ENCODE measurements at places on chromosomes 11 and 22. TPM values are rescaled to one million over a fixed set of nuclear protein-coding genes. Genes with fewer than 3 reads are reported as not detected.

GRCh38 chr11:11850668-11851067 lies 8.9 kb downstream of the USP47 start:
- no peak for DNase-seq

Gene ASCL3
- not detected for total RNA-seq

GRCh38 chr22:46418827-46419226 lies 83.3 kb downstream of the TRMU start:
- DNase-seq: no peak

Gene PGR
- total RNA-seq: not detected

GRCh38 chr22:25602445-25602844 lies 38.0 kb downstream of the GRK3 start:
- no peak for DNase-seq

- no peak for DNase-seq
These were observed 580.7 kb downstream of the NTM start for GRCh38 chr11:131951121-131951520.

Gene OR5I1
- not detected for total RNA-seq

DNA sequence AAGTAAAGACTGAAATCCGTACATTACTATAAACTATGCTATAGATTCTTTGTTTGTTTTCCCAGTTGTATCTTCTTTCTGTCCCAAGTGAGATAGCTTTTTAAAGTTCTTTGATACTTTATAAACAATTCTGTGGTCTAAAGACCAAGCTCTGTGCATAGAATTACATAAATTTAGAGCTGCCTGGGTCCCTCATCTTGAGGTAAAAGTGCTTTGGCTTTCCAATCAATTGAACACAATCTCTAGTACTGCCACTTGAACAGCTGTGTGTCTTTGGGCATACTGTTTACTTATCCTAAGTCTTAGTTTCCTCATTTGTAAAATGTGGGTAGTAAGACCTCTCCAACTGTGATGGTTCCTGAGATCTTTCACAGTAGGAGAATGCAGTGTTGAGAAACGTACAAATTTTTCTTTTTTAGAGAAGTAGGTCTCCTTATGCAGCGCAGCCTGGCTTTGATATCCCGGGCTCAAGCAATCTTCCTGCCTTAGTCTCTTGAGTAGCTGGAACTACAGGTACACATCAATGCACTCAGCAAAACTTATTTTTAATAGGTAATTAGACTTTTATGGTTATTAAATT lies 2.5 kb upstream of the EED start:
- no peak for DNase-seq

Gene OR2AT4
- total RNA-seq: not detected

GRCh38 chr11:110786226-110786902 lies 74.1 kb upstream of the ARHGAP20 start:
- no peak for DNase-seq

Gene RASGRP2
- total RNA-seq: not detected

Gene DCDC1
- 0.36 TPM for total RNA-seq

Gene FAM180B
- not detected for total RNA-seq

- no peak for DNase-seq
These were observed 5.2 kb upstream of the OR52A1 start for GRCh38 chr11:5159806-5160205.

DNA sequence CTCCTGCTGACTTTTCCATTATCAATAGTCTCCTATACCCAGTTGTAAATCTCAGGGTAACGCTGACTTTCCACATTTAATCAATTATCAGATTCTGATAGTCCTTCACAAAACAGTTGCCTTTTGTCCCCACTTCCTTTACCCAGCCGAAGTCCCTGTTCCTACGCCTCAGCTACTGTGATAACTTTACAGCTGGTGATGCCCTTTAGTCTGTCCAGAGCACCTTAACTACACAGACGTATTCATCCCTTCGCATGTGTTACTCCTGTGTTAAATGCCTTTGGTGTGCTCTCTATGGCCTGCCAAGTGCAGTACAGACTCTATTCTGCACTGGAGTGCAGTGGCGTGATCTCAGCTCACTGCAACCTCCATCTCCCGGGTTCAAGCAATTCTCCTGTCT lies 20.2 kb downstream of the SSH3 start:
- no peak for DNase-seq

Gene RRP7A
- 60.5 TPM for total RNA-seq

DNA sequence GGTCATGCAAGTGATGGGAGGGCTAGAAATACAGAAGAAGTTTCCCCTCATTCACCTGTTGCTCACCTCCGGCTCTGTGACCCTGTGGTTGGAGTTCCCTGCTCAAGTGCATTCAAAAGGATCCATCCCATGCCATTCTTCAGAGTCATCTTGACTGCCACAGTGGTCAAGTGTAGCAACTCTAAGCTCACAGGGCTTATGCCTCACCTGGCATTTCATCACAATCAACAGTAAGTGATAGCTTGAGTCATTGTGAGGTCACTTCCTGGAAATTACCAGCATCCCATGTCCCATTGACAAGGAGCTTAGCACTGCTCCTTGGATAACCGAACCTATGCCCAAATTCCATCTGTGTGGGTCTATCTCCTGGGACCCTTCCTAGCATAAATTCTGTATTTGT lies 55.6 kb downstream of the OR4C45 start:
- no peak for DNase-seq

DNA sequence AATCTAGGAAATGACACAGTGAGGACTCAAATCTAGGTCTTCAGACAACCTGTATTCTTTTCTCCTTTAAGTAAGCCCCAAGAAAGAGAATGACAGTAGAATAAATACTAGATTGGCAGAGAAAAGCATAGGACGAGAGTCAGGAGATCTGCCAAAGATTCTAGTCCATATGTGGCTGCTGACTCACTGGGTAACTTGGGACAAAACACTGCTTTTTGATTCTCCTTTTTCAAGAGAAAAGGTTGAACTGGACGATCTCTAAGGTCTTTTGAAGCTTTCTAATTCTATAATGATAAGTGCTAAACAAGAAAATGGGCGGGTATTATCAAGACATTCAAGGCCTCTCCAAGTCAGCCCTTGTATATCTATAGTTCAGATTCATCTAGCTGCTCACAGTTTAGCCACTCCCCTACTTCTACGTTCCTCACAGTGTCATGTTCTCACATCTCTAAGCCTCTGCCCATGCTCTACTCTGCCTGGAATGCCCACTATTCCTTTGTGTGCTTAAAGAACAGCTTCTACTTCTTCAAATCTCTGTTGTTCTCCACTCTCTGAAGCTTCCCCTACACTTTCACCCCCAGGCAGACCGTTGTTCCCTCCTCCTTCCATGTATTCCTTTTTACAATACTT lies 53.0 kb downstream of the RELT start:
- peak; percentile 11 for DNase-seq

Gene SLC22A24
- total RNA-seq: not detected

Gene ABCC8
- total RNA-seq: not detected

GRCh38 chr22:45533703-45534102 lies 31.0 kb downstream of the FBLN1 start:
- DNase-seq: no peak
